ENCODE measurements at places on chromosomes 1 and 21.

DNA sequence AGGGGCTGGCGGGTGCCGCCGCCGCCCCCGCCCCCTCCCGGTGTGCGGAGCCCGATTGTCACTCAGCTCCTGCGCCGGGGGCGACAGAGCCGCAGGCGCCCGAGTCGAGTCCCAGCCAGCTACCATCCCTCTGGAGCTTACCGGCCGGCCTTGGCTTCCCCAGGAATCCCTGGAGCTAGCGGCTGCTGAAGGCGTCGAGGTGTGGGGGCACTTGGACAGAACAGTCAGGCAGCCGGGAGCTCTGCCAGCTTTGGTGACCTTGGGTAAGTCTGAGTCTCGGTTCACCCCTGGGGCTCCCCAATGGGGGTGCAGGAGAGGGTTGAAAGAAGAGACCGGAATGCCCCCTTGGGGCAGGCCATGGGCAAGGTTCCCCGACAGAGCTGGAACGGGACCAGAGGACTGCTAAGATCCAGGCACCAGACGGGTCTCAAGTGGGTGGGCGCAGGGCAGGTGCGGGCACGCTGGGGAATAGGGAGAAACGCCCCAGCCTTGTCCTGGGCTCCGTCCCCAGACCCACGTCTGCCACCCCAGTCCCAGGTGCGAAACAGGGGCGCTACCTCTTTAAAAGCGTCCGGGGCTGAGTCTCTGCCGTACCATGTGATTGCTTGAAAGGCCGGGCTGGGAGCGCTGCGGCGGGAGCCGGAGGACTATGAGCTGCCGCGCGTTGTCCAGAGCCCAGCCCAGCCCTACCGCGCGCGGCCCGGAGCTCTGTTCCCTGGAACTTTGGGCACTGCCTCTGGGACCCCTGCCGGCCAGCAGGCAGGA, at the start of gene ADORA1:
Gene ADORA1, plus strand, starts transcription at position 61 of the 765 bp plus-strand sequence. CDS start 1,116 bp downstream, outside the sequence.
- DNase-seq, result peak; percentile 36

GRCh38 chr1:47340227-47340626, 6.6 kb downstream of the CMPK1 start:
- DNase-seq, result no peak

DNA sequence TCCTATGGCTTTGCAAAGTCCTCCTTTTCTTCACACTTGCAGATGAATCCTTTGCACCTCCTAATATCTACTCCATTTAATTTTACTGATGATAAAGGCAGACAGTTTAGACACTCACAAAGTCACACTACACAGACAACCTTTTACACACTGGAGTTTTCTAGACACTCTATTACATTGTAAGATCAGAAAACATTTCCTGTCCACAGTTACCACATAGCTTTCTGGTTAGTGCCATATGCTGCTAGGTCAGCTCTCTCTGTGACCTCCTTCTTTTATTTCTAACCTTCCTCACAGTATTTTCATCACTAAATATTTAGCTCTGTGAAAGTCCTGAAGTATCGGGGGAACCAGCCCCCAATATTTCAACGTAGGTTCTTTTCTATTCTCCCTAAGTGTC, 5.1 kb downstream of the SH2D1B start:
- no peak for DNase-seq

GRCh38 chr1:97903626-97904025, 17.2 kb downstream of the DPYD start:
- no peak for DNase-seq

DNA sequence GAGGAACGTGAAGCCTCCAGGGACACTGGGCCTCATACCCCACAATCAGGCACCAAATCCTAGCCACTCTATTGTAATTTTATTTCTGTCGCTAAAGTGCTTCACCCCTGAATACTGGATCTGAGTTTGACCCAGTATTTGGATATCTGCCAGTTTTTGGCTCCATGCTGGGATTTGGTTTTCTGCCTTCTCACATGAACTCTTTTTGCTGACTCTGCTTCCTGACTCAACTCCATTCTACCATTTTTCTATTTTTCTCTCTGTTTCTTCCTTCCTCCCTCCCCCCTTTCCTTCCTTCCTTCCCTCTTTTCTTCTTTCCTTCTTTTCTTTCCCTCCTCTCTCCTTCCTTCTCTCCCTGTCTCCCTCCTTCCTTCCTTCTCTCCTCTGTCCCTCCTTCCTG, 151.3 kb upstream of the GJB5 start:
- peak; percentile 6 for DNase-seq

DNA sequence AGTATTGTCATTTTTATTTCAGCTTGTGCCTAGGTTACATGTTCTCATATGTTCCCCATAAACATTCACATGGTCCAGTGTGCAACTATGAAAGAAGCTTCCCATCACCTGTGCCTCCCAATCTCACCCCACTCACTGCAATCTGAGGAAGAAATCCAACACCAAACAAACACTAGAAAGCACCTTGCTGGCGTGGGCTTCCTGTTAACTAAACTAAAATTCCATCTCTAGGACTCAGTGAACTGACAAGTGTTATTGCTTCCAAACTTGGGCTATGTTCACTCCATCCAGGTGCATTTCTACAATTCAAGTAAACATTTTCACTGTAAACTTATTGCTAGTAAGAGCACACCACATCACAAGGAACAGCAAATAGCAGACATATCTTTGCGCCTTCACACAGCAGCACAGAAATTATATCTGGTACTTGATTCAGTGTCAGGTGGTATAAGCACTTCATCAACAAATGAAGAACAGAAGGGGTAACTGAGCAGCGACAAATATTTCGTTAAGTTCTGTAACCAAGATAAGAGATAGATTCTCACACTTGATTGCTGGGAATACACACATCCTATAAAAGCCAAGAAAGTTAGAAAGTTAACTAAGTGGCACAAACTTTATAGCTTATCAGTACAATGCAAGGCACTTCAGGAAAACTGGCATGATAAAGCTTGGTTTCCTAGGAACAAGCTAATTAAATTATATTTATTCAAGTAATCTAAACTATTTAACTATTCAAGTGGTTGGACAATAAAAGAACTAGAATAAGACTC, 8.9 kb upstream of the KCNJ15 start:
- DNase-seq, result no peak

DNA sequence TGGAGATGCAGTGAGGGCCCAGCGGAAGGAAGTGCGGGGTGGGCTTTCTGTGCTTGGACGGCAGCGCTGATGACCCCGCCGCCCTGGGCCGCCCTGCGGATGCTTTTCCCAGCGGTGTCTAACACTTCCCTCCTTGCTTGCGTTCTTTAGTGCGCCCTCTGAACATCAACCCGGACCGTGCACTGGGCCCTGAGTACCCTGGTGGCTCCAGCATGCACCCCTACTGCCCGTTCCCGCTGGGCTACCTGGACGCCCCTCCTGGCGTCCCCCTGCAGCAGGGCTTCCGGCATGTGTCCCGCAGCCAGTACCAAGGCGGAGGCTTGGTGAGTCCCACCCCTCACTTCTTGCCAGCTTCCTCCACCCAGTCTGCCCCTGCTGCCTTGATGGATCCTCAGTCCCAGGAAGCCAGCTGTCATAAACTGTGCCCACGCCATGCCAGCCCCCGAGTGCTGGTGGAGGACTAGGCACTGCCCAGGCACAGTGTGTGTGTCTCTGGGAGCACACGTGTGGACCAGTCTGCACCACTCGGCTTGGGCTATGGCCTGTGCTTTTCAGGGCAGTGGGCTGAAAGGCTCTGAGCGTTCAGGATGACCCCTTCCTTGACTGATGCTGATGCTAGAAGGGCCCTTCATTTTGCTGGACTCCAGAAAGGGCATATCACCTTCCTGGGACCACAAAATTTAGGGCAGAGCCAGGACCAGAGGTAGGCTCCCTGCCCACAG, 2.3 kb downstream of the DMRTB1 start:
- no peak for DNase-seq

- no peak for DNase-seq
Measured at GRCh38 chr1:87512431-87512830, 183.8 kb downstream of the LMO4 start.
